Breast epithelium (tissue), 4 donors: ENCODE measurements at places on chromosomes 5 and 9. TPM values are rescaled to one million over a fixed set of nuclear protein-coding genes. Genes with fewer than 3 reads are reported as not detected.

IRX1 gene
- total RNA-seq, result 27.8 TPM

CEP120 gene
- total RNA-seq, result 18.7 TPM

PHF24 gene
- 0.15 TPM for total RNA-seq

SGCD gene
- 6.2 TPM for total RNA-seq

- DNase-seq, result no peak
Measured at GRCh38 chr5:124796495-124796894, 50.1 kb upstream of the ZNF608 start.

GRCh38 chr5:141855265-141856036 is 22.8 kb downstream of the PCDH1 start:
- DNase-seq, result peak; percentile 56

GRCh38 chr5:99187611-99188010 is 258.8 kb upstream of the CHD1 start:
- DNase-seq, result no peak

DNA sequence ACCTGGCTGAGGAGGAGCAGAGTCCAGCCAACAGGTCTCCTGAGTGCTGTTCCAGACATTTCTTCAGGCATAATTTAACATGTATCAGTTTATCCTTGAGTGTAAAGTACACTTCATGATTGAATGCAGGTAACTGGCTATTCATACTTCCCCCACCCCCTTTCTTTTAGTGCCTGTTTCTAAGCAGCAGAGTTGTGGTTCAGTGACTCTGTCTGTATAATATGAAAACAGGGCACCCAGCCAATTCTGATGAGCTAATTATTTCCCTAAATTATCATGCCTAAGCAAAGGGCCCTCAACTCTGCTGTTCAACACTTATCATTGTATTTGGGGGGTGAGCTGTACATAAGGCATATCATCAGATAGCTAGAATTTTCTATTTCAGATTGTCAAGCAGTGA is 51.9 kb upstream of the ZSWIM6 start:
- no peak for DNase-seq

DNA sequence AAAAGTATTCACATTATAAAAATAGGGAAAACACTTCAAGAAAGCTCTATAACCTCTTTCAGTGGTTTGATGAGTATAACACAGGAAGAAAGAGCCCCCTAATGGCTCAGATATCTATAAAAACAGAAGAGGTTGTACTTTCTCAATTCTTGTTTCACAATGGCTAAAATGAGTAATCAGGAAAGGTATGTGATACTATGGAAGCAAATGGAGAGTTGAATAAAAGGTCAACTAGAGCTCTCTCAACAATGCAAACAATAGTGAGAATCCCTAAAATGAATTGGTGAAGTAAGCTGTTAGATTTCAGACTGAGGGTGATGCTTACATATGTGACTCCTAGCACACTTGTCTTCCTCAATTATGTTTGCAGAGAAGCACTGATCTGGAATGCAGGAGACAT is 584.6 kb upstream of the CDH18 start:
- DNase-seq, result no peak

- no peak for DNase-seq
Measured at GRCh38 chr5:32251871-32252458, 60.8 kb downstream of the MTMR12 start.

DNA sequence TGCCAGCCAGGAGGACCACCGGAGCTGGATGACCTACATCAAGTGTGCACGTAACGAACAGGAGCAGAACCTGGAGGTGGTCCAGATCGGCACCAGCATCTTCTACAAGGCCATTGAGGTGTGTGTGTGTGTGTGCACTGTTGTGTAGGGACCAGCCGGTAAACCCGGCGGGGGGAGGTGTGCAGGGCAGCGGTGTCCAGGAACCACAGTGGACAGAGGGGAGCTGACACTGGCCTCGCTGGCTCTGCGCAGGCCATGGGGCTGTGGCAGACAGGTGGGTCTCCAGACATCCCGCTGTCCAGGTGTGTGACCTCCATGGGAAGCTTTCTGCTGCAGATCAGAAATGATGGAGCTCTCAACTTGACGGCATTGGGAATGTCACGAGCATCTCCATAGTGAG is 3.8 kb downstream of the PRDM12 start:
- DNase-seq, result no peak

GRCh38 chr9:113416149-113416721 is 5.7 kb downstream of the C9orf43 start:
- no peak for DNase-seq

DNA sequence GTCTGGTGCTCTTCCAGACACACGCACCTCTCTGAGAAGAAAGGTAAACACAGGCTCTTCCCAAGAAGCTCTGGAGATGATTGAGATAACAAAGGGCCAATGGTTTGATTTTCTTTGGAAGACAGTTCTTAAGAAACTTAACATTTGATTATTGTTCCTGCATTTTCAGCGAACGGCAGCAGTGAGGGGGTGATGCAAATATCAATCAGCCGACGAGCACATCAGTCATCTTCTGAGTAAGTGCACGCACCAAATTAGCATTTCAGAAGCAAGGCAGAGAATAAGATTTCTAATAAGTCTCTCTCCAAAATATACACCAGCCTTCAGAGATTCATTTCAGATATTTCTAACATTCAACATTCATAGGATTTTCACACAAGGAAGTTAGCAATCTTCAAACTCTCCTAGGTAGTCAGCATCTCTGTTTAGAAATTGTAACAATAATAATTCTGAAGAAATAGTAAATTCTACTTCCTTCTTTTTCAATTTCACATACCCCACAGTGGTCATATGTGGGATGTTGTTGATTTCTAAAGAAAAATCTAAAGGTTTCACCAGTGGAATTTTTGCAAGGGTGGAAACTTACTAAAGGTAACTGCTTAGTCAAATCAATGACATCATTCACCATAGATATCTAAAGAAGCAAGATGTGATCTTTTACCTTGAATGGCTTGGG is 250.3 kb downstream of the SEC61B start:
- DNase-seq, result no peak

DNA sequence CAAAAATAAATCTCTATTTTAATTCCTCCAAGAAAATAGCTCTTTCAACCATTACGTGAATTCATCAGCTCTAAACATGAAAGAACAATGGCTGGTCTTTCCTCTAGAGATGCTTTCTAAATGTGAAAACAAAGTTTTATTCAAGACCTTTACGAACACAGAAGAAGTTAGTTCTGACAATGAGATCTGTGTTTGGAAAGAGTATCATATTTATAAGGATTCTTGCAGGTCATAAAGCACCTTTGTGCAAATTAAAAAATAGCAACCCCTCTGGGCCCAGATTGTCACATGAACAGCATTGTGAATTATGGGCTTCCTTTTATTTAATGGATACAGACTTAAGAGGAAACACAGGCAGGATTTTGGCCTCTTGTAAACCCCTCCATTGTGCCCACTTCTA is 17.7 kb upstream of the FTMT start:
- no peak for DNase-seq

DNA sequence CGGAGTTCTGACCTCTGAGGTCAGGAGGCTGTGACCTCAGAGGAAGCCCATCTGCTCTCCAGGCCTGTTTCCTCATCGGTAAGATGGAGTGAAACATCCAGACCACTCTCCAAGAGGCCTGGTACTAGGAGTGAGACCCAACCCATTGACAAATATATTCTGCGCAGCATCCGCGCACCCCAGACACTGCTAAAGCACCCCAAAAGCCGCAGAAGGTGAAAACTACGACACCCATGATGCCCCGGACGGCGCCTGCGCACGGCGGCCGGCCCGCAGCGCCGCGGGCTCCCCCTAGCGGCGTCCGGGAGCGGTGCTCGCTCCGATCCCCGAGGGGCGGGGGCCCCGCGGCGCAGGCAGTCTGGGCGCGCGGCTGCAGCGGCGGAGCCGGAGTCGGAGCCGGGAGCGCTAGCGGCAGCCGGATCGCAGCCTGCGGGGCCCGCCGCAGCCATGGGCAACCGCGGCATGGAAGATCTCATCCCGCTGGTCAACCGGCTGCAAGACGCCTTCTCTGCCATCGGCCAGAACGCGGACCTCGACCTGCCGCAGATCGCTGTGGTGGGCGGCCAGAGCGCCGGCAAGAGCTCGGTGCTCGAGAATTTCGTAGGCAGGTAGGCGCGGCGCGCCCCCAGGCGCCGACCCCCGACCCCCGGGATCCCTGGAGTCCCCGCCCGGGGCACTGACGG is at the start of gene DNM1:
Gene DNM1, plus strand, starts transcription at position 356 of the 683 bp plus-strand sequence. Its CDS starts 92 bp downstream, at position 448.
- no peak for DNase-seq

DNA sequence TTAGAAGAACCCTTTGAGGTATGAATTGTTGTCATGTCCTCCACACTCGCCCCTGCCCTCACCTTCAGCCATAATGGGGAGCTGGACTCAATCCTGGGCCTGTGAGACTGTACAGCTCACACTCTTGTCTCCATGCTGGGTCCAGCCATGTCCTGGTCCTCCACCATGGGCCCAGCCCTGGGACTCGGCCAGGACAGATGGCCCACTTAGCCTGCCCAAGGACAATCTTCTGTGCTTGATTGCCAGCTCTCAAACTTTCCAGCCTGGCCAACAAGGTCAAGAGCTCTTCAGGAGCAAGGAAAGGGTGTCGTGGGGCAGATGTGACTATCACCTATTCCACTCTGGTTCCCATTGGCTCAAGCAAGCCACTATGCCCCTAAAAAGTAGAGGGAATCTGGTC is 90.8 kb downstream of the HRH2 start:
- DNase-seq, result no peak

DNA sequence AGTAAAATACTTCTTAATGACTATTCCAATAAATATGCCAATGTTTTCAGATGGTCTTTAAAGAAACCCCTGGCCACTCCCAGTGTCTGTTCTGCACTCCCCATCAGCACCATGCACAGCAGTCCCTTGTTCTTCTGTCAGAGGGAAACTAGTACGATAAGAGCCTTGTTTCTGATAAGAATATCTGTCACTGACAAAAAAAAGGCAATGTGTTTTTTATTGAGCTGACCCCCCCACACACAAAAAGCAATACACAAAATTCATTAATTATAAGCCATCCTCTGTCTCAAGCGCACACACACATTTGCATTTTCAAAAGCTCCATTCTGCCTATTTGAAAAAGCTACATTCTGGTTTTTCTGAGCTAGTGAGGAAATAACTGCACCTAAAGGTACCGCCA is 119.1 kb downstream of the ENC1 start:
- no peak for DNase-seq

DNA sequence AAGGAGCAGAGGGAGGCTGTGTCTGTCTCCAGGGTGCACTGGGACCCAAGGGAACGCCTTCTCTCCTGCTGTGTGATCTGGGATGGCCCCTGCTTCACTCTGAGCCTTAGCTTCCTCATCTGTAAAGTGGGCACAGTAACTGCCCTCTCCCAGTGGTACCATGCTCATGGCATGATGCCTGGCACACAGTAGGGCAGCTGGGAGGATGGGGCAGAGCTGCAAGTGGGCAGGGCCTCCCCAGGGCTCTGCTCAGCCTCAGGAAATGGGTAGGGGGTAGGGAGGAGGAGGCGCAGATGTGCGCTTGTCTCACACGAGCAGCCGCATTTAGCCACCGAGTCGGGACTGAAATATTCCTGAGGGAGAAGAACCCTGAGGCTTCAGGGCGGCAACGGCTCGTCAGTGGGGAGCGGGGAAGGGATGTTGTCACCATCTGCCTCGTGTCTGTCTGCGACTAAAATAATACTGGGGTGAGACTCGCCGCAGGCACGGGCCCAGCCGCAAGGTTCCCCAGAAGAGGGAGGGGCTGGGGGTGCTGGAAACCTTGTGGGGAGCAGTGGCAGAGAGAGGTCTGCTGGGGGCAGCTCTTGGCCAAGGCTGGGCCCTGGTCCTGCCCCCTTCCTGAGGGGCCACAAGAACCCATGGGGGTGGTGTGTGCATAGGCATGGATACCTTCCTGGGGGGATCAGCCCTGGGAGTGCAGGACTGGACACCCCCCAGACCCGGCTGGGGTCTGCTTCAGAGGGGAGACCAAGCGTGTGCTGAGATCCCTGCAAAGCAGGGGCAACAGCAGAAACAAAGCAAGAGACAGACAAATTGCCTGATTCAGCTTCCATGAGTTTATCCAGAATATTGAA is 55.2 kb upstream of the PSD2 start:
- no peak for DNase-seq

DNA sequence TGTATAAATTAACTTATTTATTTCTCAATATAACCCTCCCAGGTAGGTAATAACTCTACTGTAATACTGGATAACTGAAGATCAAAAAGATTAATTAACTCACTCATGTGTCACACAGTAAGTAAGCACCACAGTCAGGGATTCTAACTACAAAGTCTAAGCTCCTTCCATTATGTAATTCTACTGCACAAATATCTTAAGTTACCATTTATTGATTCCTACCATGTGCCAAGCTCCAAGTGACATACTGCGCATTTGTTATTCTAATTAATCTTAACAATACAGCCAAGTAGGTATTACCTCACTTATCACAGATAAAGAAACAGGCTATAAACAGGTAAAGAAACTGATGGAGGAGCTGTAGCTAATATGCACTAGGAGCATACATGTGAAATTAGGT is 58.3 kb downstream of the RANBP6 start:
- no peak for DNase-seq

GRCh38 chr5:116002116-116002906 is 30.0 kb upstream of the ARL14EPL start:
- no peak for DNase-seq

DNA sequence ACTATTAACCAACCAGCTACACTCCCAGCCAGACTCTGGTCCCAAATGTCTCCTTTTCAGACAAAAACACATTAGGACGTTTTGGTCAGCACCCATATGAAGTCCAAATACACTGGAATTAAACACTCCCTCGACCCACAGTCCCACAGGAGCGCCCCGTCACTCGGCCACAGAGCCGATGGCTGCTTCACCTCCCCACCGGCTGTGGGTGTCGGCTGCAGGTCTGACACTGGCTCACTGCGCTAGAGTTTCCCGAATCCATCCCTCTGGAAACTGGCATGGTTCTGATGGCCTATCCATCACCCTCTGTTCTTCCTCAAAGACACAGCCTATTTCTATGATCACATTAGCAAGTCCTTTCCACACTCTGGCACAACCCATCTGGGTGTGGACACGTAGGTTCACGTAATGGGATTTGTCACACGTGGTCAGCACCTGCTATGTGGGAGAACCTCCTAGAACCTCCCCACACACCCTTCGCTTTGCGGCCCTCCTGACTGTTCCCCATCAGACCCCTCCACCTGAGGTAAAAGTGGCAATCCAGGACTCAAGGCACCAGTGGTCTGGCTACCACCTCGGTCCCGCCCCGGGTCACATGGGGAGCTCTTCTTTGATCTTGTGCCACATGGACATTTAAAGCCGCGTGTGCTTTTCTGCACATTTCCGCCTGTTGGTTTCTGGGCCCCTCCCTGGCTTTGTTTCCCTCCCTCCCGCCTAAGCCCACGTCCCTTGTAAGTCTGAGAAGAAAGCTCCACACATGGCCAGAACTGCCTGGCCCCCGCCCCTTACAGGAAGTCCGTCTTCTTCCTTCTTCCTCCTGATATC is 131.1 kb upstream of the PHYKPL start:
- DNase-seq, result no peak

DNA sequence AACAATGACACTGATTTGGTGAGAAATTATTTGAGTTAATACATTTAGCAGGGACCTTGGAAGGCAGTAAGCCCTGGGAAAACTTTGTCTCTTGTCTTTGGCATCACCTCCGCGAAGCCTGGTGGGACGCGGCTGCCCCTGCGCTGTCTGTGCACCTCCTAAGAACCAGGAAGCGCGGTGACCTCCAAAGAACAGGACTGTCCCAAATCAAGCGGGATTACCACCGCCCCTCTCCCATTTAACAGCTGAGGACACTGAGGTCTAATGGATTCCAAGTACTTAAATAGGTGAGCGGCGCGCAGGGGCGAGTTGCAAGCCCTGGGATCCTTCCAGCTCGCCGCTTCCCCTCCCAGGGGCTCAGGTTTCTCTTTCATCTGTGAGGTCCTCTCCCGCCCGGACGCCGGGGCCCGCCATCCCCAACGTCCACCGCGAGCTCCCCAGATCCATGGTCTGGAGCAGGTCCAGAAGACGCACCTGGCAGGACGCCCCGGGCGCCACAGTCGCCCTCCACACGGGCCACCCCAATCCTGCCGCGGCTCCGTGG is 432 bp downstream of the STARD4 start:
- peak; percentile 50 for DNase-seq
